Spinal cord (tissue), 10 donors: ENCODE measurements at places on chromosomes 13 and 19.
A peak's percentile ranks its signal among the peaks of the same experiment; 100 is the strongest.

DNA sequence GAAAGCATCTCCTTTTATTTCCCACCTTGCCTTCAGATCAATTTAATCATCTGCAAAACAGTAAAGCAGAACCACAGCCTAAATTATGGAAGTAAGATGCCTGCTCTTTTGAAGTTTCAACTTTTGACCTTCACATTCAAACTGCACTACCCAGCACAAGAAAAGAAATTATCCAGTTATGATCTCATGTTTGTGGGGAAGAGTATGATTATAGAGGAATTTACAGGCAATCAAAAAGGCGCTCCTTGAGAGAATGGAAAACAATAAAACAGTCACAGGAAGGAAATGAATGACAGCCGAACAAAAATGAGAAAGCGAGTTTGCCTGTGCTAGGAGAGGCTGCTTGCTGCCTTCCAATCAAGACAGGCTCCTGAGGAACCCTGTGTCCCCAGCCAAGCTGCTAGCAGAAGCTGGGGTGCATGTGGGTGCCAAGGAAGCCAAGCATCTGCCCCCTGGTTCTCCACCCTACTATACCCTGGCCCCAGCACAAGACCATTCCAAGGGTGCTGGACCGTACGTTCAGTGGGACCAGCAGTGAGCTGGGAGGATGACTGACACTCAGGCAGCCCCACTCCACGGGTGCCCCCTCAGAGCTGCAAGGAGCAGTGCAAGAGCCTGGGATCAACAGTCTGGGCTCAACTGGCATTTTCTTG is 47.8 kb downstream of the PEPD start:
- DNase-seq, result no peak

- peak; percentile 97 for DNase-seq
Measured at GRCh38 chr19:19900729-19901444, at the start of gene ZNF93. Gene ZNF93 (plus strand): TSS chr19:19900946. CDS start chr19:19901089, 143 bp downstream.

GRCh38 chr13:97376981-97377380 is 57.0 kb upstream of the RAP2A start:
- DNase-seq, result no peak

DNA sequence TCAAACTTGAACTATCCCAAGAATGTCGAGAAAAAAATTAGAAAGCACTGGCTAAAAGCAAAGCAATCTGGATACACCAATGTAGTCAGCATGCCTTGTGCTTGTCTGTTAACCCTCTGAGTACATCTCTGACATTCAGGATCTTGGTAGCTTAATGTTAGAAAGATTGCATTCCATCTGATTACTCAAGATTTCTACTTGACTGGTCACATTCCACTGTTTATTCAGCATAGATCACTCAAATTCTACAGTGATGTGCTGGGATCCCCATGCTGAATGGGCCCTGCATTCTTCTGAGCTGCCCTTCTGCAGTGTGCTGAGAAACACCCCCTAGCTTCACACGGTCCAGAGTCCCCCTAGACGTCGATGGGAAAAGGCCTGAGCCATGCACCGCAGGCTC is 295.4 kb upstream of the MAB21L1 start:
- no peak for DNase-seq

DNA sequence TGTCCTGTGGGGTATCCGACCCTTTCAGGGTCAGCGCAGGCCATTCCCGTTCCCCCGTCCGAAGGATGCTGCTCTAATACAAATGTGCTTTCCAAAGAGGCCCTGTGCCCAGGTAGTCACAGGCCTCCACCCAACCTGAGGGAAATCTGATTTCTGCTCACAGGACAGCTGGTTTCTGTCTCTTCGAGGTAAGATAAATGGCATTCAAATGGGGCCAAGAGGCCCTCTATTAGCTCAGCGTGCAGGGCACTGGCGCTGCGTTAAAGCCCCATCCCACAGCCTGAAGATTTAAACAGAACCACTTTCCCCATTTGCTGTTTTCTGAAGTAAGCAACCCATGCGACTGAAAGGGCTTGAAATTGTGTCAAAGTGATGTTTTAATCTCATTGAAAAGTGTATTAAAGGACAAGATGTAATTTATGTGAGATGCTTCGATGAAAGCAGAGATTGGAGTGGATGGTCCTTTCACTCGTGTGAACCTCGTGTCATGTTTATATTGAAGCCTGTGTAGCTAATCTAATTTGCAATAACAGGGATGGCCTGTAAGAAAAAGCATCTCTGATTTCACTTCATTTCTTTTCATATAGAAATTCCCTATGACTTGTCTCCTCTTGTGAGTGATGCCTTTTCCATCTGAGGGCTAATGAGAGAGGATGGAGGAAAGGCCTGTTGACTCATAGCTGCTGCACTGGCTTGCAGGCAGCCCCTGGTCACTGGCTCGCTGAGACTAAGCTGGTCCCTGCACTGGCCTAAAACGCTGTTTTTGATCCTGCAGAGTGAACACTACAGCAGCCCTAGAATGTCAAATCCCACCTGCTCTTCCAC is 7.3 kb upstream of the SOX1 start:
- DNase-seq, result no peak

- DNase-seq, result peak; percentile 33
Measured at GRCh38 chr13:103288114-103288513, 221.9 kb upstream of the SLC10A2 start.

DNA sequence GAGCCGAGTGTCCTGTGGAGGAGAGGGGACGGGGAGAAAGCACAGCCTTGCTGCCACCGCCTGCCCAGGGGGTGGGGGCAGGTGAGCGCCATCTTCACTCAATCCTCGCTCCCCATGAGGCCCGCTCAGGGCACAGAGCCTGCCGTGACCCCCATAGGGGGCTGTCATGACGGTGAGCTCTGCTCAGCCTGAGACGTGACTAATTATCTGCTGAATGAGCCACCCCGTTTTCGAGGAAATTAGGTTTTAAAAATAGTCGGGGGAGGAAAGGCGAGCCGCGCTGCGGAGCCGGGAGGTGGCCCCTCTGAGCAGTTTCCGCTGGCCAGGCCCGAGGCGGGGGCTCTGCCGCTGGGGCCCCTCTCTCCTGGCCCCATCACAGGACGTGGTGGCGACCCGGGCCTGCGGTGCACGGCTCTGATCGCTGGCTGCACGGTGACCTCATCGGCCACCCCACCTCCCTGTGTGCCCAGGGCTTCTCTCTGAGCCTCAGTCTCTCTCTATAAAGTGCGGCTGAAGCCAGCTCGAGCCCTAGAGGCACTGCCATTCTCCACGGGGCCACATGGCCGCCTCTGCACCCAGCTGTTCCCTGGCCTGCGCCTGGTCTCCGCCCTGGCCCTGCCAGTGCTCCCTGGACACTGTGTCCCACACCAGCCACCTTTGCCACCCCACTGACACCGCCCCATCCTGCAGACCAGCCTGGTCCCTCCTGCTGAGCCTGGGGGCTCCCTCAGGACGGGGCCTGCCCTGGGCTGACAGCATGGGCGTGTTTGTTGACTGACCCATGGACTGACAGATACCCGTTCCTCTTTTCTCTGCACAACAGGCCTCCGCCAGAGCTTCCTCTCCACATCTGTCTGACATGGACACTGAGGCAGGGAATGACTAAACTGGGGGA is 28.3 kb downstream of the PIP5K1C start:
- no peak for DNase-seq

DNA sequence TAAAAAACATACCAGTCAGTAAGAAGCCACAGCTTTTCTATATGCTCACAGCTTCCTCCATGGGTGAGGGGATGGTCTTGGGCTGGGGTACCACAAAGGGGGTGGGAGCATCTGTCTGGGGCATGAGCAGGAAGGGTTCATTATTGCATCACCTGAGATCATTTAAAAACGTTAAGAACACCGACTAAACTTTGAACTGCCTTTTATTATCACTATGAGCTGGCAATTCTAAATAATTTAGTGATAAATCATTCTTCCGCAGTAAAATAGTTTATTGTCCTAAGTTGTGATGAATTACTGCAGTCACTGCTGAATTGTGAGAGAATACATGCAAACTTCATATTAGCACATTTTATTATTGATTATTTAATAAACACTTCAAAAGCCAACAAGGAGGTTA is 71.6 kb downstream of the KL start:
- DNase-seq, result no peak

GRCh38 chr19:8231073-8231604 is 22.0 kb downstream of the CERS4 start:
- DNase-seq, result no peak

- DNase-seq, result no peak
Measured at GRCh38 chr19:5480427-5480836, 25.2 kb downstream of the ZNRF4 start.

DNA sequence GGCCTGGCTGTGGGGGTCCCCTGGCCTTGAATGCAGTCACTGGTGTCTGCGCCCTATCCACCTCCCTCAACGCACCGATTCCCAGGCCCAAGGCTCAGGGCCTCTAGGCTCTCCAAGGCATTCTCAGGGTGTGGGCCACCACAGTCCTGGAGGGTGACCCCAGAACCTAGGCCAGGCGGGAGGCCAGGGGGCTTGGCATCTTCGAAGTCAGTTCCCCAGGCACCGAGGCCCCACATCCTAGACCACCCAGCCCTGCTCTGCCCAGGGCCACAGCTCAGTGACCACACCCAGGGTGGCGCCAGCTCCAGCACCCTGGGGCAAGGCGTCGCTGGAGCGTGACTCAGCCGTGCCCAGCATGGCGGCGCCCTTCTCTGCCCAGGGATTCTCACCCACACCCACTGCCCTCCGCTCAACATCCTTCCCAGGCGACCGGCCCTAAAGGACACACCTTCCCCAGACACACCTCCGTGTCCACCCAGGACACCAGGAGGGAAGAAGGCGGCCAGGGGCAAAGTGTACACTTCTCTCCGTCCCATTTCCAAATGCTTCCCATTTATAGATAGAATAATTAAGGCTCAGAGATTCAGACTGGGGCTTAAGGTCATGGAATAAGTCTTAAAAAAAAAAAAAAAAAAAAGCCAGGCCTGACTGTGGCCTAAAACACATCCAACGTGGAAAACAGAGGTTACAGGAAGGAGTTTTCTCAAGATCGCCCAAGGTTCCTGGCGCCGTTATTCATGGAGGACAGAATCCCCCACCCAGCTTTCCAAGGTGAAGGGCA is 36.4 kb upstream of the NANOS3 start:
- DNase-seq, result no peak

DNA sequence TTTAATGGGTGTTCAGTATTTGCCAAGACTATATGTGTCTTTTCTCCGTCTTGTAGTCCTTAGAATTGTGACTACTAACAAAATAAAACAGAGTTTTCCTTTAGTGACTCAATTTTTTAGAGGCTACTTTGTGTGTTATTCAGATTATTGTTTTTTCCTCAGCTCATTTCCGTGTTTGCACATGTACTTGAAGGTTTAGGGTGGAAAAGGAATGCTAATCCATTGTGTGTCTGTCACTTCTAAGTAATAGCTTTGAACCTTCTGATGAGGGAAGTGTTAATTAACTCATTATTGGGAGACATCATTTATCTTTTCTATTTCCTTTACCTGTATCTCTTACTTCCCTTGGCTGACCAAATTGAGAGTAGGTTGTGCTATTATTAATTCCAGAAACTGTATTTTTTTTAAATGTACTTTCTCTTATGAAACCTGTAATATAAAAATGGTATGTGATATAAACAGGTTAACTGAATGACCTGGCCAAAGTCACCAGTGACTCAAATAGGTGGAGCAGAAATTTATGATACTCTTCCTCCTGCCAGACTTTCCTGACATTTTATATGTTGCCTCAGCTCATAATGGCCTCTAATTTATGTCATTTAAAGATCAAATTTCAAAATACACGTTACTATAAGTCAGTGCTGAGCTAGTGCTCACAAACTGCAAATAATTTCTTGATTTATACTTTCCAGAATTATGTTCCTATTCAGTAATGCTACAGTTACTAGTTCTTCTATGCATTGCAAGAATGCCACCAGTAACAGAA is 88.8 kb downstream of the LMO7 start:
- no peak for DNase-seq

- no peak for DNase-seq
Measured at GRCh38 chr19:37413313-37414084, 42.6 kb downstream of the ZNF527 start.
